Endothelial cell of coronary artery (primary cell): ENCODE measurements at places on chromosomes 4 and X. TPM values are rescaled to one million over a fixed set of nuclear protein-coding genes. Genes with fewer than 3 reads are reported as not detected.

The SPANXB1 gene
- total RNA-seq = not detected in 2 replicates

The MAGEA9B gene
- not detected in 2 replicates for total RNA-seq

The FTSJ1 gene
- 42.6 and 53.7 TPM in 2 replicates for total RNA-seq

The ERVMER34-1 gene
- total RNA-seq = under 0.01 TPM in 2 replicates

The LRRC66 gene
- total RNA-seq = 0.36 and 0.38 TPM in 2 replicates

The CSN1S1 gene
- total RNA-seq = not detected in 2 replicates

The XAGE1A gene
- not detected in 2 replicates for total RNA-seq

The EVC2 gene
- 7.4 and 12.0 TPM in 2 replicates for total RNA-seq

The MAGEB1 gene
- not detected in 2 replicates for total RNA-seq

The CCKAR gene
- total RNA-seq = not detected in 2 replicates

The RBM47 gene
- total RNA-seq = 0.09 TPM in 1 of 2 replicates, not detected in the other

The VGLL1 gene
- not detected in 2 replicates for total RNA-seq

The PAGE5 gene
- not detected in 2 replicates for total RNA-seq

The AMBN gene
- total RNA-seq = not detected in 2 replicates

The STK26 gene
- total RNA-seq = 2.9 and 7.2 TPM in 2 replicates

The IL1RAPL2 gene
- total RNA-seq = not detected in 2 replicates

The RTL9 gene
- not detected in 2 replicates for total RNA-seq

The GYPE gene
- 0.19 TPM in 1 of 2 replicates, not detected in the other for total RNA-seq

The POLN gene
- 3.1 and 5.9 TPM in 2 replicates for total RNA-seq

The GPR119 gene
- total RNA-seq = not detected in 2 replicates

The SNX25 gene
- total RNA-seq = 16.2 and 34.4 TPM in 2 replicates

The TSPAN7 gene
- total RNA-seq = 1.5 and 3.7 TPM in 2 replicates

The FAM9B gene
- total RNA-seq = not detected in 2 replicates

The HSD17B13 gene
- total RNA-seq = under 0.01 TPM in 1 of 2 replicates, not detected in the other

The PLS3 gene
- 542 and 573 TPM in 2 replicates for total RNA-seq

The GAGE1 gene
- not detected in 2 replicates for total RNA-seq

The RAP2C gene
- total RNA-seq = 13.2 and 15.6 TPM in 2 replicates

The NUP62CL gene
- total RNA-seq = not detected in 2 replicates

The CCDC110 gene
- total RNA-seq = 0.36 and 0.75 TPM in 2 replicates

The CTAG1A gene
- total RNA-seq = not detected in 2 replicates

The NRK gene
- 0.18 and 0.28 TPM in 2 replicates for total RNA-seq

The DSPP gene
- total RNA-seq = not detected in 2 replicates

The GPR173 gene
- total RNA-seq = 2.0 and 4.0 TPM in 2 replicates

The NPY1R gene
- 0.09 TPM in 2 replicates for total RNA-seq

The TLR1 gene
- total RNA-seq = 3.8 and 5.4 TPM in 2 replicates

The TIMM17B gene
- 16.2 and 18.1 TPM in 2 replicates for total RNA-seq

The TDO2 gene
- total RNA-seq = not detected in 2 replicates

The FHIP1A gene
- under 0.01 and 0.09 TPM in 2 replicates for total RNA-seq

The PAGE1 gene
- total RNA-seq = not detected in 2 replicates

The CT45A3 gene
- total RNA-seq = not detected in 2 replicates

The TMEM156 gene
- total RNA-seq = 2.2 and 14.4 TPM in 2 replicates

The THAP9 gene
- 4.1 and 5.0 TPM in 2 replicates for total RNA-seq

The PDGFRA gene
- 1.2 and 12.0 TPM in 2 replicates for total RNA-seq

The LIMCH1 gene
- total RNA-seq = 17.9 and 32.1 TPM in 2 replicates
